CD4-positive, alpha-beta T cell treated with Interleukin-6 at 100 ng/mL for 8 hours (primary cell): ENCODE measurements at places on chromosomes 1 and 21.

- no peak for DNase-seq
Measured at GRCh38 chr1:27648602-27649305, 13.8 kb upstream of the FGR start.

- DNase-seq = no peak
Measured at GRCh38 chr1:22239378-22239777, 96.5 kb upstream of the WNT4 start.

DNA sequence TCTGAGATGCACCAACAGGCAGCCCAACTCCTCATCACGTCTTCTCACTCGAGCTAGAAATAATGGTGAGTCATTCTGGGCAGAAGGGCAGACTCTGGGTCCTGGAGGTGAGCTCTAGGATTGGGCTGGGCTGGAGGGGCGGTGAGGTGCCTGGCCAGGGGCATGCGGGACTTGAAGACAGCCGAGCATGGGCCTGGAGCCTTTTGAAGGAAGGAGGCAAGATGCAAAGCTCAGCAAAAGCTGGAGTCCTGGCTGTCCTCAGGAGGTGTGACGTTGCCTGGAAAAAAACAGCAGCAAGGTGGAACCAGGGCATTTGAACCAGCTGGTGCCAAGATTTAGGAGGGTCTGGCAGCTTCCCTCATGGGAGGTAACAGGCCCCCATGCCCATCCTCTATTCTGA, 712 bp downstream of the KCNA2 start:
- no peak for DNase-seq

- no peak for DNase-seq
Measured at GRCh38 chr1:3066826-3067225, 2.2 kb upstream of the PRDM16 start.

- peak; percentile 60 for DNase-seq
Measured at GRCh38 chr1:244325056-244325758, 126.5 kb downstream of the ADSS2 start.

DNA sequence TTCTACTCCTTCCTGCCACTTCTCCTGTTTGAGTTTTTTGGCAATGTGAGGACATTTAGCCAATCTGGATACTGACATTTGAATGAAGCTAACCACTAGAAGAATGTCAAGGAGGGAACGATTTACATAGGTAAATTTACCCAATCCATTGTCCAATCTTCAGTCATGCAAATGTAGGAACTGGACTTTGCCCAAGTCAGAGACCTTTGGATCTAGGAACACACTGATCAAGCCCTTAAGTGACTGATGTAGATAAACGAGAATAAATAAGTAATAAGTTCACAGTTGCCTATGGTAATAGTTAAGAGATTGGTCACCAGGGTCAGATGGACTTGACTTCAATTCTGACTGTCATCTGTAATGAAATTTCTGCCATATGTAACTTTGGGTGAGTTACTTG, 177.6 kb downstream of the FGGY start:
- DNase-seq = no peak

- DNase-seq = no peak
Measured at GRCh38 chr1:183734543-183735036, 70.3 kb upstream of the RGL1 start.

- no peak for DNase-seq
Measured at GRCh38 chr1:239854922-239855321, 236.8 kb upstream of the FMN2 start.

- no peak for DNase-seq
Measured at GRCh38 chr1:162161916-162162550, 92.5 kb downstream of the NOS1AP start.

- no peak for DNase-seq
Measured at GRCh38 chr1:200496937-200497336, 87.1 kb upstream of the ZNF281 start.

GRCh38 chr21:29034678-29035077, 10.2 kb downstream of the USP16 start:
- DNase-seq = no peak

DNA sequence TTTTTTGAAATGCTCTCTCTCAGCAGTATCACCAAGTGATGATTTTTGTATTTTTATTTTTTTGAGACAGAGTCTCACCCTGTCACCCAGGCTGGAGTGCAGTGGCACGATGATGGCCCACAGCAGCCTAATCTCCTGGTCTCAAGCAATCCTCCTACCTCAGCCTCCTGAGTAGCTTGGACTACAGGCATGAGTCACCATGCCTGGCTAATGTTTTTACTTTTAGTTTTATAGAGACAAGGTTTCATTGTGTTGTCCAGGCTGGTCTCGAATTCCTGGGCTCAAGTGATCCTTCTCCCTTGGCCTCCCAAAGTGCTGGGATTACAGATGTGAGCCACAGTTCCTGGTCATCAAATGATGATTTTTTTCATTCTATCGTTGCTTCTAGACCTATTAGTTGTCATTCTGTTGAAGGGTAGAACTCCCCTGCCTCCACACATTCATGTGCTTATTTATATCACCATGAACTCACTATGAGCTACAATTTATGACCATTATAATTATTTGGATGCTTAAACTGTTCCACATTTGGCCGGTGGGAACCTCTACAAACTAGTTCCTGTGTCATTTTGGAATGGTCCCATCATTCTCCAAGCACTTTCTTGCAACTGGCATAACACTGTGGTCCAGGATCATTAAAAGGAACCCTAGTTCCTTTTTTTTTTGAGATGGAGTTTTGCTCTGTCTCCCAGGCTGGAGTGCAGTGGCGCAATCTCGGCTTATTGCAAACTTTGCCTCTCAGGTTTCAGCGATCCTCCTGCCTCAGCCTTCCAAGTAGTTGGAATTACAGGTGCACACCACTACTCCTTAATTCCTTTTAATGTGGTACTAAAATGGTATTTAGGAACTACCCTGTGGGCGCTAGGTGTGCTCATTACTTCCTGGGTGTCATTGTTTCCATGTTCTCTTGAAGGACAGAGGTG, 20.2 kb upstream of the TOR3A start:
- no peak for DNase-seq

DNA sequence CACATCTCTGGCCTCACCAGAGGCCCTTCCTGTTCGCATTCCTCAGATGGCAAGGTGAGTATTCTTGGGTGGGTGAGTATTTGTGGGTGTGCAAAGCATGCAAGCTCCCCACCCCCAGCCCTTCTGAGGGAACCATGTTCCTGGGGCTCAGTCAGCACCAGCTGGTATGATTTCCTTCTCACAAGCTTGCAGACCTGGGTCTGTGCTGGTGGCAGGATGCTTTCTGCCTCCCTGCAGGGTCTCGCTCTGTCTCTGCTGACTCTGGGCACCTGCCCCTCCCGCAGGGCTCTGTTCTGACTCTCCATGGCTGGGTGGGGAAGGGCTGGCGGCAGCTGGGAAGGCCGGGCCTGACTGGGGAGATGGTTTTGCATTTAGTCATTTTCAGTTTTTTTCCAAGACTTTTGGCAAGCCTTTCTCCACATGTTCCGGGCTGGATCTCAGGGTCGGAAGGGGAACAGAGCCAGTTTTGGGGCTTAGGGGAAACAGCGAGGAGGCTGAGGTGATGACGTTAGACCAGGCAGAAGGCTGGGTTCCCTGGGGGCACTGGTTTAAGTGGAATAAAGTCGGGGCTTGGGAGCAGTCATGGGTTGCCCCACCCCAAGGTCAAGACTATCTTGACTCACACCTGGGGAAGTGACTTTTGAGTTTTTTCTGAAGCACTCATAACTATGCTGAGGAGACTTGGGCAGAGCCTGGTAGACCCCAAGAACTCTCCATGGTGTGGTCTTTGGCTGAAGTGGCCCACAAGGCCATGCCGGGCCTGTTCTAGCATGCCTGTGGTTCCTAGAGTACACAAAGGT, 6.2 kb downstream of the RASSF5 start:
- no peak for DNase-seq

- DNase-seq = peak; percentile 80
Measured at GRCh38 chr1:116817582-116818064, 63.4 kb downstream of the CD2 start.
